Pulmonary artery endothelial cell (primary cell): ENCODE measurements at places on chromosomes 1 and 21.

- no peak for DNase-seq
Measured at GRCh38 chr1:150311762-150312161, 9.6 kb upstream of the PRPF3 start.

GRCh38 chr1:44417351-44418021, 12.4 kb downstream of the RNF220 start:
- DNase-seq: no peak

DNA sequence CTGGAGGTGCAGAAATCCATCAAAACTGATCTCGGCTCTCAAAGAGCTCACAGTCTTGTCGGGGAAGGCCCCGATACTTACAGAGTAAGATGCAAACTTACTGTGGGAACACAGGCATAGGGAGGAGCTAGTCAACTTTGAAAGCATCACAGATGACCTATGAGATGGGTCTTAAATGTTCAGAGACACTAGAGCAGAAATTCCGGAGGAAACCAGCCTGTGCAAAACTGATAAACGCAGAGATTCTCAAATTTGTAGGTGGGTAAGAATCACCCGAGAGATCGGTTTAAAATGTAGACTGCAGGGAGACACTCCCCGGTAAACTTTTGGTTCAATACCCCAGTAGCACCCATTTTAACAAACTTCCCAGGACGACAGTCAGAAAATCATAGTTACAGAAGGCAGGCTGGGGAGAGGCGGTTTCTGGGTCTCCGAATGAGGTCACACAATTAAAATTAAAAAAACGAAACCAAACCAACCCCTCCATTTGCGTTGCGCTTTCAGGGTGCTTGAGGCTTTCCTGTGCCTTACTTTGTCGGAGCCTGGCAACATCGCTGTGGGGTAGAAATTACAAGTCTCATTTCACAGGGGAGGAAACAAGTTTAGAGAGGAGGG, 755 bp upstream of the THRAP3 start:
- no peak for DNase-seq

GRCh38 chr1:170634293-170634692, 29.6 kb upstream of the PRRX1 start:
- no peak for DNase-seq

DNA sequence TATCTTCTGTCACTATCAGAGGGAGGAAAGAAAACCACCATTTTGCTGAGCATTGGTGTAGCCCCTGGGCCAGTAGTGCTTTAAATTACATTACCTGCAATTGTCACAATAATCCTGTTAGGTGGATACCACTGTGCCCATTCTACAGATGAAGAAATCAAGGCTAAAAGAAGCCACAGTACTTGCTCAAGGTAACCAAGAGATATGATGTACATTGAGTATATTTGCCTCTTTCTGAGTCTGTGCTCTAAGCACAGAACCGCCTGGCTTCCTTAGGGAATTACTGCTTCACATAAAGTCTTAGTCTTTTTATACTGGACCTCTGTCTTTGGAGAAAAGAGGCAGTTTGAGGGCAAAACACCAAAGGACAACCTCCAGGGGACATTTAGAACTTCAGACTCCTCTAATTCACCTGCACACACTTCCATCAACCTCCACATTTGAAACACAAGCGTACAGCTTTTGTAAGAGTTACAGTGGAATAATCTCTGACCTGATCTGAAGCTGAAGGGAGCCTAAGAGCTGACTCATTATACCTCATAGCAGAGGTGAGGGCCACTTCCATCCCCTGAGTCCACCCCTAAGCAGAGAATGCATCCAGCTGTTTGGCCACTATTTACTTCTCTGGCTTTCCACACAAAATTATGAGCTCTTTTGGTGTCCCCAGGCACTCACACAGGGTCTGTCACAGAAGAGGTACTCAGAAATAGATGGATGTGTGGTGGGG, 61.8 kb downstream of the PLPP3 start:
- DNase-seq: no peak

GRCh38 chr1:33824971-33825370, 38.9 kb upstream of the HMGB4 start:
- no peak for DNase-seq

- DNase-seq: no peak
Measured at GRCh38 chr1:170732252-170732588, 68.3 kb downstream of the PRRX1 start.

GRCh38 chr1:59007820-59008598, 224.2 kb upstream of the JUN start:
- no peak for DNase-seq

GRCh38 chr21:25424048-25424447, 183.2 kb downstream of the MRPL39 start:
- no peak for DNase-seq

DNA sequence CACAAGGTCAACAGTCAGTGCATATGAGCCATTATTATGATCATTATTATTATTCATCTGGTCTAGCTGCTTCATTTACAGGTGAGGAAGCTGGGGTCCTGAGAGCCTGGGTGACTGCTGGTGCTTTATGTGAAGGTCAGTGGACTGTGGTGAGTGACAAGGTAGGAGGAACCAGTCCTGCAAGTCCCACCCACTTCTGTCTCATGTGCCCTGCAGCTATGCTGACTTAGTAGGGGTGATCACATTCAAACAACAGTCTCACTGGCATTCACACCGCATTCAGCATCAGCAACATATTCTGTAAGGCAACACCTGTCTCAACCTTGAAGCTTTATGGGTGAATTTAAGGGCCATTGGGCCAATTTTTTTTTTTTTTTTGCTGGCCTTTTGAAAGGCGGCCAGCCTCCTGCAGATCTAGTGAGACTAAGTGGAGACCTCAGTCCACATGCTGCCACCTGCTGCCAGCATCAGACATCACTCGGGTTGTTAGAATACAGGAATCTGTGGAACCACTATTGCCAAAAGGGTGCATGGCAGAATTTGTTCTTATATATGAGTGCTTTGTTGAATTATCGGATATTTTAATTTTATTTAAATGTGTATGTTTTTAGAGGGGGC, 59.9 kb upstream of the CACNA1E start:
- peak; percentile 13 for DNase-seq

GRCh38 chr1:64343105-64343822, 126.7 kb upstream of the CACHD1 start:
- DNase-seq: peak; percentile 74

- DNase-seq: no peak
Measured at GRCh38 chr1:41898191-41898713, 20.5 kb downstream of the HIVEP3 start.

DNA sequence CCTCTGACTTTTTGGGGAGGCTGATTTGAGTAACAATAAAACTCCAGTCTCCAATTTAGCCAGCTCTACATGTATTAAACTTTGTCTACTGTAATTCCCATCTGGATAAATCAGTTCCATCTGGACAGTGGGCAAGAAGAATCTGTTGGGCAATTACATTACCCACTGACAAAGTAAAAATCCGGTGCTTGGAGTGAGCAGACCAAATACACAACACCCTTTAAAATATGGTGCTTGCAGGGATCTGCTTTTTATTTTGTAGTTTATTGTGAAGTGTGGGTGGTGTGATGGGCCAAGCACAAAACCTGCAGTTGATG, 8.9 kb upstream of the CD55 start:
- no peak for DNase-seq

- no peak for DNase-seq
Measured at GRCh38 chr1:201537891-201538611, 876 bp upstream of the NAV1 start.

DNA sequence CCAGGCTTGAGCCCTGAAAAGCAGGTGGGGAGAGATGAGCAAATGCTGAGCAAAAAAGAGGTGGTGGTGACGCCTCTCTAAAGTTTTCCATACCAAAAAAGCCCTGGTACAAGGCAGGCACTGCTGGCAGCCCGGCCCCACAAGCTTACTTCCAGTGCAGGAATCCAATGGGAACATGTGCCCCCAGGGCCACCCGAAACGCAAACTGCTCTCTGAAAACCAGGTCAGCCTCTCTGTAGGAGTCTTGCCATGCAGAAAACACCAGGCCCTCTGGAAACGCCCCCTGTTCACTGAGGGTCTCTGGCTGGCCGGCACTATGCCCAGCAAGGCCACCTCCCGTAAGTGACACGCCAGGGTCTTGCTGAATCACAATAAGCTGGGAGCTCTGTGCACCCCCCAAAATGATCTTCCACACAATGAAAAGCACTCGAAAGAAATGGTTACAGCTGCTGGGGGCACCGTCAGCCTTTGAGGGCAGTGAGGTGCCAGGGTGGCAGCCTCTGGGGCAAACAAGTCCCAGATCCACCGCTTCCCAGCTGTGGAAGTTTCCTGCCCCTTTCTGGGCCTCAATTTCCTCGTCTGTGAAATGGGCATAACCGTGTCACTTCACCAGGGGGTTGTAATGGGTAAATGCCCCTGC, 170.5 kb downstream of the TOMM20 start:
- no peak for DNase-seq

DNA sequence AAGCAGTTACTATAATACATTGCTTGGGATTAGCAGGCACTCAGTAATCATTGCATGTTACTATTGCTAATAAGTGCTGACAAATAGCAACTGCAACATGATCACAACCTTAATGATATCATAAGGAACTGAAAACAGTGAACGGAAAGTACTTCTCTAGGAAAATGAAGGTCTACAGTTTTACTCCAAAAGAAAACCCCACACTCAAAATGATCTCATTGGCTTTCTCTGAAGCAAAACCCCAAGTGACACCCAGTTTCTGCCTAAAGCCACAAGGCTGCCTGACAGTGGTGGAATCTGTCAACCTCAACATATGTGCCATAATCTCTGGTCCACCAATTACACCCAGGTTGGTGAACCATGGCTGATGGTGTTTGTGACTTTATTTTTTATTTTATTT, 137.6 kb downstream of the PTGER3 start:
- DNase-seq: no peak

DNA sequence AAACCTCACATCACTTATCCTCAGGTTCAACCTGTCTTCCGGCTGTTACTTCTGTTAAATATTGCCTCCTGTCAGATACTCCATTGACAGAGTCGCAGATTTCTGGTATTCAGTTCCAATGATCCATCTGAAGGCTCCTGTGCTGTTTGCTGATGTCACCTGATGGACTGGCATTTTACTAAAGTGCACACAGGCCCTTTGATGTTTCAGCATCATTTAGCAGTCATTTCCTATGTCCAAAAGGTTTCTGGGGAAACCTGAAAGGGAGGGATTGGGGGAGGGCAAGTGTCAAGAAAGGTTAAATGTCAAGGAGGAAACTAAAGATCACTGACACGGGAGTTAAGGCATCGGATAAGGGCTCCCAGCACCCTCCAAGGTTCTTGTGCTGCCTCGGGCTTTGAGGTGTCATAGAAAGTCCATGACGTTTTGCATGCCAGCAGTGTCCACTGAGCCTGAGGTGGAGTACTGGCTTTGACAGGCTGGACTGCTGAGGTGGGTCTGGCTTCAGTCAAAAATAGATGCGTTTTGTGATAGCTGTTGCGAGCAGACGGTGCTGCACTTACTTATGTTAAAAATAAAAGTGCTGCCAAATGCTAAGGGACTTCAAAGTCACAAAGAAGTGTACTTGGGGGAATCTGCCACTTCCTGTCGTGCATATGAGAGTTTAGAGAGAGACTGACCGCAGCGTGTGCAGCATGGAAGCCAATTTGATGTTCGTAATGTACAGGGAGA, 30.8 kb downstream of the XCL2 start:
- no peak for DNase-seq

GRCh38 chr1:79388694-79389361, 382.3 kb upstream of the ADGRL4 start:
- DNase-seq: no peak

DNA sequence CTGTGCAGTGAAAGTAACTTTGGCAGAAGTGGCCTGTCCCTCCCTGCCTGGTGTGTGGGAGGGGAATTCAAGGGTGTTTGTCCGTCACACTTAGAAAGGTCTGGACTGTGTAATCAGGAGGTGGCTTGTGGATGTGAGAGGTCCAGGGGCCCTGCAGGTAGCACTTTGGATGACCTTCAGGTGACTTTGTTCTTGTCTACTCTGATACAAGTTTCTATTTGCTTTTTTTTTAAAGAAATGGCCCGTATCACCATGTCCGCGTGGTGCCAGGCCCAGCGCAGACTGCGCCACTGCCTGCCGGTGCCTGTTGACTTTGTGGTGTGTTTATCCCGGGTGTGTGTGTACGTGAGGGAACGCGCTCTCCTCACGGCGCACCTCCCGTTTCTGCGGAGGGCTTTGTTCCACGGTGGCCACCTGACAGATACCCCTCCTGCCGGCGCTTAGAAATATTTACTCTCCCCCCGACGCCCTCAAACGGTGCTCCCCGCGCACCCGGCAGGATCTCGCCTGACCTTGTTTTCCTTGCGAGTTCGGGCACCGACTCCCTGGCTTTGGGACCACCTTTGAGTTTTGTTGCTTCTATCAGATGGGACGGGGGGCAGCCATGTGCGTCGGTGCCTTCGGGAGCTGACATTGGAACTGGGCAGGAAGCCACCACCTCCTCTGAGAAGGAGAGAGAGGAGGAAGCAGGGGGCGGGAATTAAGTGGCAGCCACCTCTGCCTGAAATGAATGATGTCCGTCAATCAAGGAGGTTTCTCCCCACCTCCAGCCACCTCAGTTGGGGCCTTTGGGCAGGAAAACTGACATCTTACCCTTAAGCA, 119.4 kb downstream of the PRDM16 start:
- DNase-seq: no peak

- no peak for DNase-seq
Measured at GRCh38 chr21:26027696-26028095, 142.9 kb downstream of the APP start.

DNA sequence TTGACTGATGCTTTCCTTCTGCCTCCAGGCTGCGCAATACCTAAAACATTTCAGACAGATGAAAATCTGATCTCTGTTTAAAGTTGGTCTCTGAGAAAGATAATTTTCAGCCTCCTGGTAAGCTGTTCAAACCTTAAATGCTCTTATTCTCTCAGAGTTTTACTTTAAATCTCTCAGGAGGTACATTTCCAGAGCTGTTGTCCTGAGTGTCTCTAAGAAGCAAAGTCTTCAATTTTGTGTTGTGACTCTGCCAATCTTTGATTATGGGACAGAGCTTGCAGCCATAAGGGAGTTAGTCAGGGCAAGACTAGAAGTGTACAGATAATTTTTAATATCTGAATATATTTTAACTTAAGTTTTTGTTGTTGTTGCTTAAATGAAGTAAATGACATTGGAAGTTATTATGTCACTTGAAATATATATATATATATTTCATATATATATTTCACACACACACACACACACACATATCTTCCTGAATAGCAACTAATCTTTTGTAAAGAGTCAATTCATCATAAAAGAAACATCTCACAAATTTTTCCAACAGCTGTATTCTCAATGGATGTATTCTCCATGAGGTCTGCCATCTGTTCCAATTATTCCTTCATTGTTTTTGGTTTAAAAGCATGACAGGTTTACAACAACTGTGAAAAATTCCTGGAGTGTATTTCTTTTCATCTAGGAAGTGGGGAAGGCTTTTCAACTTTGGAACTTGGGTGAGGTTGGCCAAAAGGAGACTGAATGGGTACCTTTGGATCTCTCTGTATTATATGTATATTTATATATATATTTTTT, 259.4 kb downstream of the BACH1 start:
- no peak for DNase-seq

- no peak for DNase-seq
Measured at GRCh38 chr1:12185036-12185917, 18.5 kb downstream of the TNFRSF1B start.
